ENCODE measurements at places on chromosomes 3 and 15. TPM values are rescaled to one million over a fixed set of nuclear protein-coding genes. Genes with fewer than 3 reads are reported as not detected.

DNA sequence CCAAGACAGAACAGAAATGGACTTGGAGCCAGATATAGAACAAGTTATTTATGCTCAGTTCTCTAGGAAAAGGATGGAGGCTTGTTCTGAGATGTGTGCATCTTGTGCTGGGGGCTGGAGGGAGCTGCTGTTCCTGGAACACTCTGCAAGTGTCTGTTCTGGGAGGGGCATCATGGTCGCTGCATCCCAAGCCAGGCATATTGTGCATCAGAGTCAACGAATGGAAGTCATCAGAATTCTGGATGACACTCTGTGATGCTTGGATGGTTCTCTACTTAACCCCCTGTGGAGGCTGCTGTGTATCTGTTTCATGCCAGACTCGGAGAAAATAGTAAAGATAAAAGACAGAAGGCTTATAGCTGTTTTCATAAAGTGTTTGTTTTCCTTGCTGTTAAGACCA is 34.7 kb downstream of the RPL22L1 start:
- no peak for DNase-seq

Gene ULK4
- 20.3 TPM for total RNA-seq

DNA sequence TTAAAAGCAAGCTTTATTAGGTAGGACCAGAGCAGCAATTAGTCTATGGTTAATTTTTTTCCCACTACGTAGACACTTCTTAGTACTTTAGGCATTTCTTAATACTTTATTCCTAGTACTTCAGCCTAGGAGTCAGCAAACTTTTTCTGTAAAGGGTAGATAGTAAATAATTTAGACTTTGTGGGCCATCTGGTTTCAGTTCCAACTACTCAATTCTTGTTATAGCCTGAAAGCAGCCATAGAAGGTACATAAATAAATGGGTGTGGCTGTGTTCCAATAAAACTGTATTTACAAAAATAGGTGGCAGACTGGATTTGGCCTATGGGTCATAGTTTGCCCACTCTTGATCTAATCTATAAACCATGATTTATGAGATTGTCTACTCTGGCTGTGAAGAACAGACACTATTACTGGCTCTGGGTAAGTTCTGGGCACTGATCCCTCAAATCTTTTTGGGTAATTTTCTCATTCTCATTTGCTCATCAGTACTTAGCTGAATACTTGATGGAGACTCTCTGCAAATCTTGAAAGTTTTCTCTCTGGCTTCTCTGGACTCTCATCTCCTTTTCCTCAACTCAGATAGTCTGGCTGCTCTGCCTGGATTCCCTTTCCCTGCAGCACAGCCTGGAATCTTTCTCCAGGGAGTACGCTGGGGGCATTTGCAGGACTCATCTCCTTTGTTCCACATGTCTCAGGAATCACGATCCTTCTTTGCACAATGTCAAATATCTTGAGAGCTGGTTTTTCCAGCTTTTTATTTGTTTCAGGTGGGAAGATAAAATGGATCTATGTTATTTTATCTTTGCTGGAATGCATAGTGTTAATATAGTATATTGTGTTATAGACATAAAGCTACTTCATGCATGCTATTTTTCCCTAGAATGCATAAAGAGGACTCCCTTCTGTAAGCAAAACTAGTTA is 524.8 kb upstream of the TBL1XR1 start:
- no peak for DNase-seq

DNA sequence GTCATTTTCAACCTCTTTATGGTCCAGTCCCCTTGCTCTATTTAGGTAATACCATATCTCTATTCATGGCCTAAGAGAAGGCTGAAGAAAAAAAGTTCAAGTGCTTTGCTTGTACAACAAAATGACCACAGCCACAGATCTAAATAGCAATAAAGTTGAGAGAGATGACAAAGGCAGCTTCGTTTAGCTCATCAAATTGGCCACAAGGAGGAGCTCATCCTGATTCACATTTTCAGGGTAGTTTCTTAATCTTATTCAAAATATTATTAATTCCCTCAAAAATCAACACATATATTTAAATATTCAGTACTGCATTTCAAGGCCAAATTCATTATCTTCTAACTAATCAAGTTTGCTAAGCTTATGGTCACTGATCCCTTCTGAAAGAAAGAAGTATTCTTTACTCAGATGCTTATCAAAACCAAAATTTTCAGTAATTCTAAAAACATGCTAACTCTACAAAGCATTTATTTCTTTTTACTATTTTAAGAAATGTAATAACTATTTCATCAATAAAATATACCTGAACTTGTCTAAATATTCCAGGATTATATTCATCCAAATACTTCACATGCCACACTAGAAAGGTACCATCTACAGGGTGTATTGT is 85.5 kb downstream of the DMXL2 start:
- DNase-seq, result peak; percentile 56

DNA sequence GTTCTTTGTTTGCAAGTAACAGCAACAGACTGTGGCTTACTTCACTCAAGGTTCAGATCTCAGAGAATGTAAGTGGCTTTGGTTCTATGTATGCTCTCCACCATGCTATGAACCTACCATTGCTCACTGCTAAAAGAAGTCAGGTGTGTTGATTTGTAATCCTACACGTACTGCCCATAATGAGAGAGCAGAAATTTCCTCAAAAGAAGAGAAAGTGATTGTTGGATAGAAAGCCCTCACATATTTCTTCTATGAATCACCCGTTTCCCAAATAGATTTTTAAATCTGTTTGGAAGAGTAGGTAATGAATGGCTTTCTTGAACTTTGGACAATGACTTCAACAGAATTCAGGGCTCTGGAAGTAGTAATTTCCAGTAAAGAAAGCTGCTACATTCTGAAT is 565.4 kb downstream of the ROBO2 start:
- no peak for DNase-seq

All from GM23248 (cell line).